Foreskin keratinocyte (primary cell): ENCODE measurements at places on chromosomes 4 and X. TPM values are rescaled to one million over a fixed set of nuclear protein-coding genes. Genes with fewer than 3 reads are reported as not detected.
A peak's percentile ranks its signal among the peaks of the same experiment; 100 is the strongest.

The CT45A5 gene
- total RNA-seq, result not detected in 2 replicates

The RTL5 gene
- total RNA-seq, result 0.14 TPM in 2 replicates

The FAM9B gene
- total RNA-seq, result not detected in 2 replicates

The FGF13 gene
- not detected in 2 replicates for total RNA-seq

The NOX1 gene
- total RNA-seq, result not detected in 2 replicates

The IL9R gene
- total RNA-seq, result 0.07 TPM in 1 of 2 replicates, not detected in the other

The IL3RA gene
- not detected in 2 replicates for total RNA-seq

The FRMD7 gene
- total RNA-seq, result not detected in 2 replicates

The CDX4 gene
- not detected in 2 replicates for total RNA-seq

The MAGEA8 gene
- total RNA-seq, result not detected in 2 replicates

DNA sequence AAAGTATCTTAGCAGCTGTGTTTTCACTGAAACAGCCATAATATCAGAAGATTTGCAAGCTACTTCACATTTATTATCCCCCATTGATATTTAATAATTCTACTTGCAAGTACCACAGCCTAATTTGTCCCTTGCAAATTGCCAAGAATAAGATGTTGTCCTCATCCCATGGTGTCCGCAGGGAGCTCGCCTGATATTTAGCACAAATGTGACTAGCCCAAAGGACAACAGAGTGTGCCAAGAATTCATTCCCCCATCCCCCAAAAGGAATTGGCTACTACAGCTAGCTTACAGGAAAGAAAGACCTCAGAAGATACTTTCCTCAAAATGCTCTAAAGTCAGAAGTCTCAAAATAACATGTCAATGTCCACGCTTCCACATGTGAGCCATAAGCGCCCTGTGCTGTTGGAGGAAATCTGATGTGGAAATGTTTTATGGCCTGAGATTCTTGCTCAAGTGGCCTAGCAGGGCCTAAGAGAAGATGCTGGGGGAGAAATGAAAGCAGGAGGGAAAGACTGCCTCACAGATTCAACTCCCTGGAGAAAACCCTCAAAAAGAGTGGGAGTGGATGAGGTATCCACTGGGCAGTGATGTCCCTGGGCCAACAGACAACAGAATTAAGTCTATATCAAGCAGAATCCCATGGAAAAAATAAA is 111.4 kb downstream of the SH3KBP1 start:
- no peak for DNase-seq

DNA sequence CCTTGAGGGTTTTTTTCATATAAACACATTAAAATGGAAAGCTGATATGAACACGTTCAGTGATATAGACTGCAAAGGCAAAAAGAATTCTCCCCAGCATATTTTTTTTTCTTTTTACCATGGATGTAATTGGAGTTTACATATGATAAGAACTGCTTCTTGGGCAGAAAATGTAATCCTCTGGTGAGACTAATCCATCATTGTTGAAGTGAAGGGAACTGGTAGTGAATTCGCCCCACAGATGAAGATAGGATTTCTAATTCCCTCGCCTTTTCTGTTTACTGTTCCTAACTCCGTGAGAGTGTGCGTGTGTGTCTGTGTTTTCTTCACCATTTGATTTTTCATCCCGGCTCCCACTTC is 88.9 kb downstream of the GPR143 start:
- DNase-seq, result no peak

- DNase-seq, result no peak
These were observed 42.3 kb upstream of the FAM156A start for GRCh38 chrX:53000447-53001135.

GRCh38 chr4:184732126-184732525 is 1.8 kb downstream of the CENPU start:
- DNase-seq, result peak; percentile 75

GRCh38 chr4:105236916-105237311 is 90.2 kb downstream of the TET2 start:
- DNase-seq, result no peak

- DNase-seq, result no peak
These were observed 25.5 kb downstream of the NELFA start for GRCh38 chr4:1983053-1983845.

DNA sequence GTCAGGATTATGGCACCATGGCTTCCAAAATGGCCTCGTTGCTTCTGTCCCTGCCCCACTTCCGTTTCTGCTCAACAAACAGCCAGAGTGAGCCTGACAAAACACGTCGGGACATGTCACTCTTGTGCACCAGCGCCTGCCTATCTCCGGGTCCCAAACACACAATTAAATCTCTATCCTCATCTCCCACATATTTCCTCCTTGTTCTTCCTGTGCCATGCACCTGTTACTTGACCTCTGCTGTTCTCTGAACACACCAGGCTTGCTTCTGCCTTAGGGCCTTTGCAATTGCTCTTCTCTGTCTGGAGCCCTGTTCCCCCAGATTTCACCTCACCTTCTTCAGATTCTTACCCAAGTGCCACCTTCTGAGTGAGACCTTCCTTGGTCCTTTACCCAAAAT is 12.7 kb upstream of the CD38 start:
- DNase-seq, result no peak

- no peak for DNase-seq
These were observed 882 bp downstream of the MRFAP1 start for GRCh38 chr4:6641164-6641970.

GRCh38 chr4:24419181-24420034 is 164.9 kb downstream of the DHX15 start:
- DNase-seq, result peak; percentile 52

DNA sequence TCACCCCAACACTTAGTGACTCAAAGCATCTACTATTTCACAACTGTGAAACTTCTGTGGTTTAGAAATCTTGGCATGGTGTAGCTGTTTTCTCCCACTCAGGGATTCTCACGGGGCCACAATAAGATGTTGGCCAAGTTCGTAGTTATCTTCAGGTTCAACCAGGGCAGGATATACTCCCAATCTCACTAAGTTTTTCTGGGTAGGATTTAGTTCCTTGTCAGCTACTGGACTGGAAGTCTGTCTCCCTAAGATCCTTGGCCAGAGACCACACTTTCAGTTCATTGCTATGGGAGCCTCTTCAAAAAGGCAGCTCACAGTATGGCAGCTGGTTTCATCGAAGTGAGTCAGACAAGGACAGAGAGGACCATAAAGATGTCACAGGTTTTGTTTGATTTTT is 111.7 kb upstream of the PDHA2 start:
- DNase-seq, result peak; percentile 25

GRCh38 chr4:124201636-124202035 is 510.9 kb downstream of the ANKRD50 start:
- no peak for DNase-seq

DNA sequence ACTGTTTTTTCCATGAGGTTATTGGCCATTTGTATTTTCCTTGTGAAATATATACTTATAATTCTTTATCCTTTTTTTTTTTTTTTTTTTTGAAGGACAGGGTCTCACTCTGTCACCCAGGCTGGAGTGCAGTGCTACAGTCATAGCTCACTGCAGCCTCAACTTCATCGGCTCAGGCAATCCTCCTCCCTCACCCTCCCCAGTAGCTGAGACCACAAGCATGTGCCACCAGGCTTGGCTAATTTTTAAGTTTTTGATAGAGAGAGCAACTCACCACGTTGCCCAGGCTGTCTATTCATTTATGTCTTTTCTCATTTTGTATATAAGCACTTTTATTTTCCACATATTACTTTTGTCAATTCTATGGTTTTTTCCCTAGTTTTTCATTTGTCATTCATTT is 16.8 kb downstream of the RBPJ start:
- no peak for DNase-seq
